ENCODE measurements at places on chromosomes 4 and X.

DNA sequence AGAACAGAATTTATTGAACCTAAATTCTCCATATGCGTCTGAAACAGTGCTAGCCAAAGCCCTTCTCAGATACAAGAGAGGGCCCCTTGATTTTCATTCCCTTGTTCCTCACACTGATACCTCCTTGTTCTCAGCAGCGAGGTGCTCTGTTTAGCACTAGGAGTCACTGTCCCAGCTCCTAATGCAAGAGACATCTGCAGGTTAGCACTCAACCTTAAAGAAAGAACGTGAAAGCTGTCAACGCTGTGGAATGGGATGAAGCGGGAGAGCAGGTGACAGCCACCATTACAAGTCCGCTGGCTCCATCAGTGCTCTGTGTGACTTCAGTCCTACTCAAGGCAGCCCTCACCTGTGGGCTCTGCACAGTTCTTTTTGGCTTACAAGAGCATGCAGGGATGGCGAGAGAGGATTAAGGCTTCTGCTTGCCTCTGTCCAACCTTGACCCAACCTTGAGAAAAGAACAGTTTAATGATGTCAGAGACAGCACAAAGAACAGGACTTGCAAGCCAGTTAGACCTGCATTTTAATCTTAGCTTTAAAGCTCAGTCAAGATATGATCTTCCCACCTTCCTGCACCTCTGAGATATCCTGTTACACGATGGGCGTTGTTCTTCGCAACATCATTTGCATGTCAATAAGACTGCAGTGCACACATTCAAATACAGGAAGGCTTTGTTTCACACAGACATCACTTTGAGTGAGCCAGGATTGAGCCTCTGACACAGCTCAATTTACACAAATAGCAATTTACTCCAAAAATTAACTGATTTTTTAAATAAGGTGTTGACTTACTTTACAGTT lies 95.1 kb downstream of the ARSF start:
- DNase-seq, result no peak

- no peak for DNase-seq
Measured at GRCh38 chr4:14043203-14043602, 415.7 kb upstream of the BOD1L1 start.

DNA sequence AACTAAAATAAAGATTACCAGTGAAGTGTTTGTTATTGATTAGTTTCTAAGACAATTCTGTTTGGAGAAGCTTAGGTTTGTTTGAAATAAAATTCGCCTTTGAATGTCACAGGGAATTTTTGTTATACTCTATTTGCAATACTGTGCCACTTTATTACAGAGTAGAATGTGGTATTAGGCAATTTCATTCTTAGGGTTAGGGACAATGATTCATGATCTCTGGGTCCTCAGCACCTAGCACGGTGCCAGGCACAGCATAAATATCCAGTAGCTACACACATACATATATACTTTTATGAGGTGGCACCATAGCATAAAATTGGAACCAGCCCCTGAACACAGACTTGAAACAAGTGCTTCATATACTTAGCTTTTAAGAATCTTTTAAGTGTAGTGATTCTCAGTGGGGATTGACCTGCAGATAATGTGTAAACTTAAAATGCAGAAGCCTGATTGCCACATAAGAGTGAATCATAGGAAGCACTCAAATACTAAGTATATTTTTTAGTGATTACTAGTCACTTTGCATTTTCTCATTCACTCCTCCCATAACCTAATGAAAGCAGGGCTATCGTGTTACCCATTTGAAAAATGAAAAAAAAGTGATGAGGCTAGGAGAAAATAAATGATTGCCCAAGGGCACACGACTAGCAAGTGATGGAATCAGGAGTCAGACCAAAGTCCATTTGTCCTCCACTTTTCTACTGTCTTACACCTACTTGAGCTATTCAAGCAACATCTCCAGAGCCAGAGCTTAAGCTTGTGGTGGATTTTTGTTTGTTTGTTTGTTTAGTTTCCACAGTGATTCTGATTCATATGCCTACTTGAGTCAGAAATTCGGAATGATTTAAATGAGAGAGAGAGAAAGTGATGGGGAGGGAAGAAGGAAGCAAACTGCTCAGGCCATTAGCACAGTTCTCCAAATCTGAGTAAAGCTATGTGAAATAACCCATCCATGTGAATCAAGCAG lies 366.0 kb upstream of the FGF13 start:
- DNase-seq, result no peak

GRCh38 chr4:7025040-7025602 lies 18.1 kb upstream of the TADA2B start:
- DNase-seq, result no peak

GRCh38 chrX:39582091-39582490 lies 515.7 kb downstream of the BCOR start:
- DNase-seq, result no peak

- DNase-seq, result no peak
Measured at GRCh38 chr4:85591406-85592098, 116.6 kb downstream of the ARHGAP24 start.

DNA sequence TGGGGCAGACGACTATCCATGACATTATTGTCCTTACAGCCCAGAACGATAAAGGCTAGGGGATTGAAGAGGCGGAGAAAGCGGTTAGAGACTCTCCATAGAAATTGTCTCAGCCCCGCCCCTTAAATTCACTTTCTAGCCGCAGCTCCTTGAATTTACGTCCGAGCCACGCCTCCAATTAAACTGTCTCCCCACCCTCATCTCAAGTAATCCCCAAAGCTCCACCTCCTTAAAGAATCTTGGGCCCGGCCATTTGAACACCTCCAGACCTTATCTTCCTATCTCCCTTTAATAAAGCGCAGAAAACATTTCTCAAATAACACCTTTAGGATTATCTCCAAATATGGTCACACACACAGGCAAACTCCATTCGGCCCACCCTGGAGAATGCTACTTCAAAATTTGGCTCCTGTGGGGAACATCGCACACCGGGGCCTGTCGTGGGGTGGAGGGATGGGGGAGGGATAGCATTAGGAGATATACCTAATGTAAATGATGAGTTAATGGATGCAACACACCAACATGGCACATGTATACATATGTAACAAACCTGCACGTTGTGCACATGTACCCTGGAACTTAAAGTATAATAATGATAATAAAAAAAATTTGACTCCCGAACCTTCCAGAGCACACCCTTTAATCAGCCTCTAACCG lies 7.2 kb upstream of the MAGIX start:
- DNase-seq, result no peak

DNA sequence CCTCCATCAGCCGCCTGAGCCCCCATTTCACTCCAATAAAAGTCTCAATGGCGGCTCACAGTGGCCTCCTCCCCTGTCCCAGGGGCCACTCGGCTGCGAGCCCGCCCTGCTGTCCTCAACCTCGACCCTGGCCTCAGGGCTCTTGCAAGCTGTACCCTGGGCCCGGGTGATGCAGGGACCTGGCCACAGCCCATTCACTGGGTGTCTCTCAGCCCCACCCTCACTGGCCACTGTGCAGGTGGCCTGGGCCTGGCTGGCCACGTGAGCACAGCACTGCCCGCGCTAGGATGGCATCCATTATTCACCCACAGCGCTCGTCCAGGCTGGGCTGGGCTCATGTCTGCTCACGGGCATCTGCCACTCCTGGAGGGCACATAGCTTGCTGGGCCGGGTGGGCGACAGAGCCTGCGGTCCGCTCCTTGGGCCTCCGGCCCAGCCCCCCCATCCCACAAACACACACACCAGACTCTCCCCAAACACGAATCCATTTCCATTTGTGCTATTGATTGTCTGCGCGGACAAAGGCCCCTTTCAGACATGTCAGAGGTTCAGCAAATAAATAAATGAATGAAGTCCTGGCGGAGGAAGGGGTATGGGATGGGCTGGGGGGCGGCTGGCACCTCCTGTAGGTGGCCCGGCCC lies 16.5 kb upstream of the FGFR3 start:
- DNase-seq, result no peak

- DNase-seq, result no peak
Measured at GRCh38 chr4:70948665-70949260, 44.7 kb upstream of the DCK start.

- no peak for DNase-seq
Measured at GRCh38 chr4:184818216-184818564, 7.6 kb downstream of the ACSL1 start.
